ENCODE measurements at places on chromosomes 3 and 15.

- H3K27me3 ChIP-seq: no peaks in the 10 kb centered on the region
- no peaks in the 10 kb centered on the region for H3K4me1 ChIP-seq
- no peak for DNase-seq
- no peak overlapping the region for H3K4me3 ChIP-seq
- H3K36me3 ChIP-seq: no peaks in the 10 kb centered on the region
These were observed 190.3 kb downstream of the MCTP2 start for GRCh38 chr15:94421706-94422105.

GRCh38 chr3:37475435-37475834 lies 301.1 kb upstream of the LRRFIP2 start:
- no peaks in the 10 kb centered on the region for H3K36me3 ChIP-seq
- H3K4me3 ChIP-seq: no peak overlapping the region
- H3K27ac ChIP-seq: no peak overlapping the region
- 0 out of 2 replicates have a peak, but pooled peaks cover 15% of the 10 kb centered on the region for H3K27me3 ChIP-seq
- no peaks in the 10 kb centered on the region for H3K4me1 ChIP-seq

DNA sequence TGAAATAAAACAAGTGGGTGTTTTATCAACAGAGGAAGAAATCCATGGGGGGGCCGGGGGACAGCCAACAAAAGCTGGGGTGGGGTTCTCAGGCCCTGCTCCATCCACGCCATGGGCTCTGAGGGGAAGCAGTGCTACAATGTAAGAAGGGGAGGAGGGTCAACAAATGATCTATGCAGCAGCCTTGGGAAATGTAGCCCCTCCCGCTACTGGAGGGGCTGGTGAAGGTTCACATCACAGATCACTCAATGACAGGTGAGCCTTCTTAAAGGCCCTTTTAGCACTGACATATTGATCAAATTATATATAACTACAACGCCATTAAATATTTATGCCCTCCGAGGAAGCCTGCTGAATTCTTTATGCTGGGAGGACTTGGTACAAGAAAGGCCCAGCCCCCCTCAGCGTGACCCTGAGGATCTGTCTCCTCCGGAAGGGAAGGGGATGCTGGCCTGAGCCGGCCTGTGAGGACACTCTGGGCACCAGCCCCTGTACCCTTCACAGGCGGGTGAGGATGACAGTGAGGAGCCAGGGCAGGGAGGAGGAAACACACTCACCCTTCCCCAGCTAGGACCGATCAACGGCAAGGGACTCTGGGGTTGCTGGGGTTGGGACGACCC lies 15.3 kb downstream of the TLE3 start:
- H3K27me3 ChIP-seq: no peaks in the 10 kb centered on the region
- peaks cover 41% of the 10 kb centered on the region for H3K36me3 ChIP-seq
- H3K27ac ChIP-seq: no peak overlapping the region
- no peak overlapping the region for H3K4me3 ChIP-seq
- H3K4me1 ChIP-seq: no peaks in the 10 kb centered on the region

GRCh38 chr15:84889991-84890669 lies 5.7 kb downstream of the SLC28A1 start:
- H3K4me3 ChIP-seq: no peak overlapping the region
- no peaks in the 10 kb centered on the region for H3K27me3 ChIP-seq
- H3K4me1 ChIP-seq: no peaks in the 10 kb centered on the region
- no peak overlapping the region for H3K27ac ChIP-seq
- no peak for DNase-seq

DNA sequence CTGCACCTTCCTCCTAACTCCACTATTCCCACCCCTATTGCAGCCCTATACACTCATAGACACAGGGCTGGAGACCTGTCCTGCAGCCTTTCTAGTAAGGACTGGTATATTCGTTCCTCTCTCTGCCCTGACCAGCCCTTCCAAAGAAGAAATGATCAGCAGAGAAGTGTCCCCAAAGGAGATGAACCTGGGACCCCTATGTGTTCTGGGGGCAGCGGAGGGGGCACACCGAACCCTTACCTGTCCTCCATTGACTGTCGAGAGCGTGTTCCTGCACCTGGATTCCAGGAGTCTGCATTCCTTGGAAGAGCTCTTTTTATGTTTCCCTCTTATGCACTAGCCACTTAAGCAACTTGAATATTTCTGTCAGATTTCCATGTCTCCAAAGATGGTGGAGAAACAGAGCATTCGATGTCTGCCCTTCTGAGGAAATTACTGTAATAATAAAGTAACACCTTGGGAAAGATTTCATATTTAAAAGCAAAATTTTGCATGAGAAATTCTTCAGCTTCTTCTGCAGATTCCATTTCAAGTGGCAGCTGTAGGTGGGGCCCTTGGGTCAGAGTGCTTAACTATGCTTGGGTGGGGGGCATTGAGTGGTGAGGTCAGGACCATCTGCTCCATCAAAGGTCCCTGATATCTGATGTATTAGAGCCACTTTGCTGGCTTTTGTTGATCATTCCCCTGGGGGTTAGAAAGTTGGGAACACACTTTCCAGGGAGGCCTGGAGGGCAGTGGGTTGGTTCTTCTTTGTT lies 6.3 kb downstream of the EPHB1 start:
- H3K4me1 ChIP-seq: no peaks in the 10 kb centered on the region
- no peak overlapping the region for H3K4me3 ChIP-seq
- H3K27me3 ChIP-seq: peaks cover 65% of the 10 kb centered on the region

- H3K27me3 ChIP-seq: peaks cover 3% of the 10 kb centered on the region
- no peaks in the 10 kb centered on the region for H3K4me1 ChIP-seq
- H3K36me3 ChIP-seq: no peaks in the 10 kb centered on the region
- DNase-seq: no peak
- H3K27ac ChIP-seq: no peak overlapping the region
These were observed 236.1 kb downstream of the RORA start for GRCh38 chr15:60993008-60993407.

DNA sequence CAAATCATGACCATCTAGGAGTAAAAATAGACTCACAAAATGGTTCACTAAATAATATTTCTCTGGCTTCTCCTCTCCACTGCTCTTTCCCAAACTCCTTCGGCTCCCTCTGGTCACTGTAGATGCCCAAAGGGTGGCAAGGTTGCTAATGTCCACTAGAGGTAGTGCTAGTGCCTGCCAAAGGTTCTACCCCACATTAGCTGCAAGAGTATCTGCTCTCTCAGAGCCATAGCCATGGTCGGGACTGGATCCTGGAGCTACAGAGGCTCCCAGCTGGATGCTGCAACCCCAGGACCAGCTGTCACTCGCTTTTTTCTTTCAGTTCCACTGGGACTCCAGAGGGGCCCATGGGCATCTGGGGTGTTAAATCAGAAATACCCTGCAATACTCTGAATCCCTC lies 8.5 kb downstream of the HTR3D start:
- no peak overlapping the region for H3K4me3 ChIP-seq
- H3K27ac ChIP-seq: no peak overlapping the region
- peak; percentile 26 for DNase-seq

GRCh38 chr3:176696816-176697215 lies 500.5 kb downstream of the TBL1XR1 start:
- H3K27ac ChIP-seq: no peak overlapping the region

DNA sequence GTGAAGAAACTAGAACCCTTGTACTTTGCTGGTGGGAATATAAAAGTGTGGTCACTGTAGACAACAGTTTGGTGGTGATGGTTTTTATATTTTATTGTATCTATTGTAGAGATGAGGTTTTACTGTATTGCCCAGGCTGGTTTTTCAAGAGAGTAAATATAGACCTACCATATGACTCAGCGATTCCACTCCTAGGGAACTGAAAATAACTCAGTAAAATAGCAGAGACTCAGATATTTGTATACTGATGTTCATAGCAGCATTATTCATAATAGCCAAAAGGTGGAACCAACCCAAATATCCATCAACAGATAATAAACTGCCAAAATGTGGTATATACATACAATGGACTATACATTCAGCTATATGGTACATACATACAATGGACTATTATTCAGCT lies 68.8 kb upstream of the IL12A start:
- no peaks in the 10 kb centered on the region for H3K36me3 ChIP-seq
- no peak for DNase-seq
- no peak overlapping the region for H3K4me3 ChIP-seq
- H3K27ac ChIP-seq: no peak overlapping the region
- no peaks in the 10 kb centered on the region for H3K27me3 ChIP-seq
- no peaks in the 10 kb centered on the region for H3K4me1 ChIP-seq

DNA sequence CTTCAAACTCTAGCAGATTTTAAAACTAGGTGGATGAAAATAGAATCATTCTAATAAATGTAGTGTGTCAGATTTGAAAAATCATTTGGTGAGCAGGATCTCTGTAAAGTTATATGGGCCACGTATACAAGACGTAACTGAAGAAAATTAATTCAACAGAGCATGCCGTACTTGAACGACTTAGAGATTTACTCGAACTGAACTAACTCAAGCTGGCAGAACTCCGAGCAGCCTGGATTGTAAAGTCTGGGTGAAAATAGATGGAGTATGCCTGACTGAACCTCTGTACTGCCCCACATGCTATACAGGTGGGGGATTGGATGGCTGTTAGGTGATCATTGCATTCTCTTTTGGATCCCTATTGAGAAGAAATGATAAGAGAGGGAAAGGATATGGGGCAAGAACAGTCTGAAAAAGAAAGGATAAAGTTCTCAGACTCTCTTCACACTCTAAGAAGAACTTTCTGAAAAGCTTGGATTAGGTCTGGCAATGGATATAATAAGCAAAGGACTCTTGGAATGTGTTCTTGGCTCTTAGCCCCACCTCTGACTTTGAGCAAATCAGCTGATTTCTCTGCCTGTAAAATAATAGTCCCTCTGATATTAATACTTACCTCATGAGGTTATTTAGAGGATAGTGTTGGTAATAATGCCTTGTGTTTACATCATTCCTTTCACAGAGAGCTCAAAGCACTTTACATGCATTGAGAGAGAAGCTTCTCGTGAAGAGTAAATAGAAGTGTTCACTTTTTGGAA lies 147.5 kb downstream of the FILIP1L start:
- no peak for DNase-seq
- H3K4me1 ChIP-seq: no peaks in the 10 kb centered on the region
- no peaks in the 10 kb centered on the region for H3K36me3 ChIP-seq
- H3K4me3 ChIP-seq: no peak overlapping the region
- no peak overlapping the region for H3K27ac ChIP-seq
- H3K27me3 ChIP-seq: no peaks in the 10 kb centered on the region

- H3K4me3 ChIP-seq: no peak overlapping the region
- no peak overlapping the region for H3K27ac ChIP-seq
These were observed 129.7 kb downstream of the TPRG1 start for GRCh38 chr3:189301479-189301878.

GRCh38 chr15:63210151-63211091 lies 21.0 kb downstream of the RAB8B start:
- H3K4me3 ChIP-seq: no peak overlapping the region
- no peaks in the 10 kb centered on the region for H3K4me1 ChIP-seq
- no peaks in the 10 kb centered on the region for H3K27me3 ChIP-seq
- H3K36me3 ChIP-seq: no peaks in the 10 kb centered on the region
- no peak for DNase-seq

DNA sequence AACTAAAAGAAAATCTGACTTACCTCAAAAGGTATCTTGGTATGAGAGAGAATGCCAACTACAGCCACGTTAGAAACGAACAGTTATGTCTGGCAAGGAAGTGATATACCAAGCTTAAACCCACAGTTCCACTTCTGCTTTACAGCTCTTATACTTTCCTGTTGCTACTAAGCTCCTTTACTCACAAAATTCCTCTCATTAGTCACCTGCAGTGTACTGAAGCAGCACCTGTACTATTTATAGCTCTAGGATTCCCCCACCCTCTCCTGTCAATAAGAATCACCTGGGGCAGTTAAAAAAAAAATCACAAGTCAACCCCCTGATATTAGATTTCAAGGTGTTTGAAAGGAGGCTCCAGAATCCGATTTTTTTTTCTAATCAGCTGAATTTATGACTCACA lies 2.9 kb upstream of the TMEM266 start:
- H3K27me3 ChIP-seq: peaks cover 9% of the 10 kb centered on the region
- H3K4me3 ChIP-seq: peak overlapping the region; percentile 54
- no peak overlapping the region for H3K27ac ChIP-seq
- H3K4me1 ChIP-seq: peaks cover 9% of the 10 kb centered on the region
- no peaks in the 10 kb centered on the region for H3K36me3 ChIP-seq
- DNase-seq: no peak

DNA sequence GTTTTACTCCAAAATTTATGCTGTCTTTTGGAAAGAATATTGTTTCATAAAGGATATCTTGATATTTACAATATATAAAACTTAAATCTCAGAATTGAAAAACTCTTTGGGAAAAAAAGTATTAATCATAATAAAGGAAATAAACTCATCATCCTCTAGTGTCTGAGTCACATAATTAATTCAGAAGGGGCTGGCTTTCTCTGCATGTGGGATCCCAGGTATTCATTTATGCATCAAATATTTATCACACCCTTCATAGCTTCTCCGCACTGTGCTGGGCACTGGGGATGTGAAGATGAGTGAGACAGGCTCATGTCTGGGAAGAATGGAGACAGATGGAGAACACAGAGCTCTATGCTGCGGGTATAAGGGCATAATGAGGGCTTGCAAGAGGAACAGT lies 65.6 kb downstream of the CCNL1 start:
- H3K4me3 ChIP-seq: no peak overlapping the region
- no peak for DNase-seq
- H3K4me1 ChIP-seq: peaks cover 12% of the 10 kb centered on the region
- no peaks in the 10 kb centered on the region for H3K36me3 ChIP-seq

GRCh38 chr3:184062637-184063036 lies 9.8 kb downstream of the HTR3C start:
- H3K27ac ChIP-seq: no peak overlapping the region
- DNase-seq: no peak
- H3K36me3 ChIP-seq: no peaks in the 10 kb centered on the region
- H3K27me3 ChIP-seq: no peaks in the 10 kb centered on the region
- H3K4me3 ChIP-seq: no peak overlapping the region
